ENCODE measurements at places on chromosomes 16 and 17. TPM values are rescaled to one million over a fixed set of nuclear protein-coding genes. Genes with fewer than 3 reads are reported as not detected.

The AURKB gene
- 5.5 TPM for total RNA-seq

The SLFN14 gene
- not detected for total RNA-seq

The KLHL10 gene
- total RNA-seq, result 0.20 TPM

The TXNL4B gene
- 4.1 TPM for total RNA-seq

The OR3A2 gene
- total RNA-seq, result 0.20 TPM

The RAP1GAP2 gene
- 1.2 TPM for total RNA-seq

The XAF1 gene
- total RNA-seq, result 37.0 TPM

The TBC1D3B gene
- total RNA-seq, result 4.9 TPM

The TP53TG3C gene
- total RNA-seq, result not detected

The KCNJ18 gene
- total RNA-seq, result not detected

The PERCC1 gene
- total RNA-seq, result not detected

The ZCCHC14 gene
- 16.7 TPM for total RNA-seq

The ELAC2 gene
- 67.2 TPM for total RNA-seq

The DNAI2 gene
- not detected for total RNA-seq

The HS3ST3A1 gene
- 0.99 TPM for total RNA-seq

The C1QBP gene
- total RNA-seq, result 119 TPM

The TMEM94 gene
- total RNA-seq, result 39.3 TPM

The CCL7 gene
- 3.7 TPM for total RNA-seq

The CTRB1 gene
- not detected for total RNA-seq

The KRT9 gene
- total RNA-seq, result 0.07 TPM

The IL17C gene
- total RNA-seq, result not detected

The HOXB3 gene
- total RNA-seq, result 11.1 TPM

The CCL17 gene
- total RNA-seq, result not detected

The SULT1A3 gene
- 4.0 TPM for total RNA-seq

The HASPIN gene
- total RNA-seq, result 1.9 TPM

The GPRC5C gene
- 15.0 TPM for total RNA-seq

The CFAP97D1 gene
- not detected for total RNA-seq

The WWP2 gene
- total RNA-seq, result 34.9 TPM

The ZPBP2 gene
- total RNA-seq, result not detected

The CCL1 gene
- total RNA-seq, result not detected

The SNTB2 gene
- 77.5 TPM for total RNA-seq

The OR4D1 gene
- not detected for total RNA-seq

The MYH8 gene
- total RNA-seq, result not detected

The ADGRG3 gene
- total RNA-seq, result not detected

Measured in smooth muscle cell of the pulmonary artery (primary cell).